ENCODE measurements at places on chromosomes 2 and 18.
A peak's percentile ranks its signal among the peaks of the same experiment; 100 is the strongest.

GRCh38 chr2:28855193-28855592 is 14.9 kb downstream of the TRMT61B start:
- no peak for DNase-seq

- DNase-seq = no peak
Measured at GRCh38 chr2:119202610-119203310, 20.9 kb upstream of the STEAP3 start.

GRCh38 chr2:46400016-46400415 is 79.3 kb upstream of the TMEM247 start:
- DNase-seq = no peak

- no peak for DNase-seq
Measured at GRCh38 chr2:43379494-43379893, 153.1 kb upstream of the ZFP36L2 start.

DNA sequence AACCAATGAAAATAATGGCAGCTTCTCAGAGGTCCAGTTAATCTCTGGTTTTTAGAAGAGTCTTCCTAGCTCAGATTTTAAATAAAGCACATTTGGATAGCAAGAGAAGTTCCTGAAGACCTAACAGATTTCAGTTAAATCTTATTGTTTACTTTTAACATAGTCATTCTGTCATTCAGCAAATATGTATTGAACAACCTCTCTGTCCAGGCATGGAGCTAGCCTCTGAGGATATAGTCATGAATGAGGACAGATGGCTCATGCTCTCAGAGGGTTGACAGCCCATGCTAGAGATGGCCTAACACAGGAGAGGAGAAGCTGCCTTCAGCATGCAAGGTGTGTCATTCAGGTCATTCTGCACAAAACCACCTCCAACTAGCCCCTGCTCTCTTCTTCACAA is 6.2 kb downstream of the CCBE1 start:
- peak; percentile 3 for DNase-seq

GRCh38 chr2:123163398-123163797 is 861.7 kb upstream of the CNTNAP5 start:
- DNase-seq = no peak

DNA sequence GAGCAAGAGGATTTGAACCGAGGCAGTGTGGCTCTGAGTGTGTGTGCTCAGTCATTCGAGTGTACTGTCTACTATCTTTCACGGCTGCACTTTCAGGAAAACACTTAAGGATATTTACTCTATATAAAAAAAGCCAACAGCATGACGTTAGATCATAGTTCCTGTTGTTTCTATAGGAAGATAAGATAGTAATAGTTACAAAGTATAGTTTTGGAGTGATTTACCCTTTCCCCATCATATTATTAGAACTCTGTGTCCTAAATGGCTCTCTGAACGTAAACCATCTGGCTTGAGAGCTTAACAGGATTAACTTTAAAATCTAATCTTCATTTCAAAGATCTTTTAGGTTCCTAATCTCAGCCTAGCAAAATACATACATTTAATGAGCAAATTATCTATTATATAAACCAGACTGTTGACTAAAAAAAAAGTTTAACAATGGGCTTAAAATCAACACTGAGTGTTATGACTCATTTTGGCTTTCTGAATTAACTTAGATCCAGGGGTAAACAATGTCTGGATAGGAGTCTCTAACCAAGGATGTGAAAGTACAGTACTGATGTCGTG is 150.3 kb upstream of the DNMT3A start:
- no peak for DNase-seq

DNA sequence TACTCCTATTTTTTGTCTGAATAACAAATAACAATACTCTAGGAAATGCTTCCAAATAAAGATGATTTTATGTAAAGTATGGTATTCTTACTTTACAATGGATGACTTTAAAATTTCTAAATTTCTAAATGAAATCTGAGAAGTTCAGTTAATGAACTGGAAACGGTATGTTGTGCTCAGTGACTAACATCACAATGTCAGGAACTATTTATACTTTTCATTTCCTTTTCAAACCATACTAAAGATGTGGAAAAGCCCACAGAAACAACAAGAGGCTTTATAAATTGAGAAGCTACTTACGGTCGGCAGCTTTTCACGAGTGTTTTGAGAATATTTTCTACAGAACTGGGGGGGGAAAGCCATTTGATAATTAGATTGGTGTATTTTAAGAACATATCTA is 31.1 kb downstream of the PSME4 start:
- DNase-seq = no peak

DNA sequence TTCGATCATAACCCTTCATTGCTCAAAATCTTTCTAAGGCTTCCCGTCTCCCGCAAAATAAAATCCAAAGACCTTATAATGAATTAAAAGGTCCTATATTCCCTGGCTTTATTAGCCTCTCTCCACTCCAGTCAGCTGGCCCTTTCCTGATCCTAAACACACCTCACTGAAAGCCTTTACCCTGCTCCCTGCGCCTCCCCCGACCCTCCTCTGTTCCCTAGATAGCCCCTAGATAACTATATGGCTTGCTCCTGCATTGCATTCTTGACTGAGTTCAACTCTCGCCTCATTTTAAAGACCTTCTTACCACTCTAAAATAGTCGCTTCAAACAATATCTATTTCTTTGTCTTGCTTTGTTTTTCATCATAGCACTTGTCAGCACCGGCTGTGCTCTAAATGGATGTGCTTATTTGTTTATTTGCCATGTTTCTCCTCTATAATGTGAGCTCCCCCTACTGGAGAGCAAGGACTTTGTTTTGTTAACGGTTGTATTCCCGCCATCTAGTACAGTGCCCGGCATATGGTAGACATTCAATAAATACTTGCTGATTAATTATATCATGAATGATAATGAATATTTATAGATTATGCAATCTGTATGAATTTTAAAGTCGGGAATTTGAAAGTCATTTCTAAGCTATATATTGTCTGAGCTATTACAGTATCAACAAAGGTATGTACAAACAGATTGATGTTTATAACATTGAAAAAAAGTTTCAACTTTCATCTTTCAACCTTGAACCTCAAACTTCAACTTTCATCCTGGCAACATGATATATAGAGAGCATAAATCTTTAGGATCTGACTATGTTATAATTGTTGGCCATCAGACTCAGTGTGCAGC is 32.4 kb upstream of the VIT start:
- DNase-seq = no peak

GRCh38 chr2:176936410-176936809 is 276.2 kb upstream of the HNRNPA3 start:
- no peak for DNase-seq

- DNase-seq = no peak
Measured at GRCh38 chr2:229154381-229154780, 116.7 kb downstream of the PID1 start.

Measured in amniotic stem cell (primary cell).